CD8-positive, alpha-beta memory T cell (primary cell): ENCODE measurements at places on chromosomes 1 and 21.

DNA sequence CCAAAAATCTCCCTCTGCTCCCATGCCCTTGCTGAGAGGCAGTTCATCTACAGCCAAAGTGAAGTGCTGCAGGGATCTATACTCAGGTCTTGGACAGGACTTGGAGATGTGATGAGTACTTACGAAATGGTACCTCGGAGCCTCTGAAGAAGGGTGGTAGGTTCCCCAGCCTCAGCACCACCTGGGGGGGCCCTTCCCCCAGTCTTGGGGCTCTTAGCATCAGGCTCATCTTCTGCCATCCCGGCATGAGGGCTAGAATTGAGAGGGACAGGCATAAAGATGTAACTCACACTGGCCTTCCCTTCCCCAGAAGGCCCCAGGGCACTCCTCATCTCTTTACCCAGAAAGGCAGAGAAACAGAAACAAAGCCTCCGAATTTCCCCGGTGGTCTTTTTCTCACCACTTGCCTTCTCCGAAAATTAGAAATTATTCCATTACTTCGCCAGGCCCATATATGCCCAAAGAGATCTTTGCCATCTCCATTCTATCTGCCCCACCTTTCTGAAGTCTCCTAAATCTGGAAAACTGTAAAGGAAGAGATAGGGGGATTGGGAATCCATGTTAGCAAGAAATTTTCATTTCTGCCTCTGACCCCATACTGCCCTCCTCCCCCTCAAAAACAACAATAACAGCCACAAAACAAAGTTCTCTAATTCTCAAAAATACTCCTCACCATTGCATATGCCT lies 827 bp downstream of the RFX5 start:
- H3K27ac ChIP-seq, result peak overlapping the region; percentile 98
- peaks cover 23% of the 10 kb centered on the region for H3K4me1 ChIP-seq
- no peaks in the 10 kb centered on the region for H3K27me3 ChIP-seq
- H3K4me3 ChIP-seq, result peak overlapping the region; percentile 97
- DNase-seq, result no peak

- no peak overlapping the region for H3K27ac ChIP-seq
- DNase-seq, result no peak
- no peak overlapping the region for H3K4me3 ChIP-seq
- no peaks in the 10 kb centered on the region for H3K27me3 ChIP-seq
- no peaks in the 10 kb centered on the region for H3K4me1 ChIP-seq
- H3K36me3 ChIP-seq, result no peaks in the 10 kb centered on the region
Observed at GRCh38 chr21:16519644-16520043, 789.9 kb downstream of the USP25 start.

DNA sequence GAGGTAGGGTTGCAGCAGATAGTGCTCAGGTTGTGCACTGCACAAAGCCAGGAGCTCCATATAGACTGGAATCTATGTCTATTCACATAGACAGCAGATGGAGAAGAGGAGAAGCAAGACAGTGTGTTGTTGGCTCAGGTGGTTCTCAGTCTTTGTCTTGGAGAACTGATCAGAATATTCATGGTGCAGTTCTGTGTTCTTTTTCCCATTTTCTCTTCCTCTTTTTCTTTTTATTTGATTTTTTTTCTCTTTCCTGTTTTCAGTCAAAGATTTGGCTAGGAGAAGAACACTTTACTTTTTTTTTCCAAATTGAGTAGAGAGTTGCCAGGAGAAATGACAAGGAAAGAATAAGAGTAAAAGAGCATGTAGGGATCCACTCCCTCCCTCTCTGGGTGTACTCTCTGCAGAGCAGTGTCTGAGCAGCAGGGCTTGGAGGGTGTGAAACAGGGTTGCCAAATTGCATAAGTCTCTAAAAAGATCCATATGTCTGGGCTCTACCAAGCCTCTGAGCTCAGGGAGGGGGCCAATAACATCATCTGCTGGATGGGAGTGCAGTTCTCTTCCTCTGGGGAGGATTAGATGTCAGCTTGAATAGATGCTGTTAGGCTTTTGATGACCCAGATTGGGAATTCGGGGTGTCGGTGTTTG lies 8.7 kb upstream of the CD34 start:
- no peaks in the 10 kb centered on the region for H3K4me1 ChIP-seq
- DNase-seq, result no peak
- no peaks in the 10 kb centered on the region for H3K27me3 ChIP-seq
- no peak overlapping the region for H3K4me3 ChIP-seq
- H3K36me3 ChIP-seq, result no peaks in the 10 kb centered on the region

GRCh38 chr1:51733793-51734522 lies 117.1 kb downstream of the OSBPL9 start:
- H3K4me3 ChIP-seq, result no peak overlapping the region
- H3K36me3 ChIP-seq, result no peaks in the 10 kb centered on the region
- peaks cover 35% of the 10 kb centered on the region for H3K4me1 ChIP-seq
- no peaks in the 10 kb centered on the region for H3K27me3 ChIP-seq

DNA sequence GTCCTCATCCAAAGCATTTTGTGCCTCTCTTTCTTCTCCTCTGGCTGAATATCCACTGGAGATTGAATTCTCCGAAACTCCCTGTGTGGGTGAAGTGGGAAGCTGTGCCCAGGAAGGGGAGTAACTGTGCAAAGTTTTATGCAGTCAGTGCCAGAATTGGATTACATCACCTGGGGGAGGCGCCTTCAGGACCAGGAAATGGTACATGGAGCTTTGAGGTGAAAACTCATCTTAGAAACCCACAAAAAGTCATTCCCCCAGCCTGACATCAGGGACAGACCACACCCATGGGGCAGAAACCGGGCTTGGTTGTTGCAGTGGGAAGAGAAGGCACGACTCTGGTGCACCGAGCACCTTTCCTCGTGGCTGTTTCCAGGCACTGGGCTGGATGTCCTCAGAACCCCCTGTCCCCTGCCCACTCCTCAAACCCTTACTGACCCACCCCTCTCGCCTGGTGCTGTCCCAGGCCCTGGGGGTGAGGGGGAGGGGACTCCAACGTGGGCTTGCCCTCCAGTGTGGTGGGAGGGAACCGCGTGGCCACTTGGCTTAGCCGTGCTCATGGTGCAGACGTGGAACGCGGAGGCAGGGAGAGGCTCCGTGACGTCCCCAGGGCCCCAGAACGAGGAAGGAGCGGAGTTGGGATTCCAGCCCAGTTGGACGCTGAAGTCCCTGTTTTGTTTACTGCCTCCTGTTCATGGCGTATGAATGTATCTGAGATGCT lies 15.7 kb downstream of the TFF3 start:
- no peak overlapping the region for H3K4me3 ChIP-seq
- no peaks in the 10 kb centered on the region for H3K36me3 ChIP-seq
- H3K27me3 ChIP-seq, result no peaks in the 10 kb centered on the region
- H3K27ac ChIP-seq, result no peak overlapping the region
- peaks cover 9% of the 10 kb centered on the region for H3K4me1 ChIP-seq

- H3K36me3 ChIP-seq, result no peaks in the 10 kb centered on the region
- DNase-seq, result no peak
- H3K27ac ChIP-seq, result no peak overlapping the region
- no peak overlapping the region for H3K4me3 ChIP-seq
- H3K27me3 ChIP-seq, result no peaks in the 10 kb centered on the region
- peaks cover 58% of the 10 kb centered on the region for H3K4me1 ChIP-seq
Observed at GRCh38 chr1:113875714-113876113, 4.2 kb upstream of the PTPN22 start.

GRCh38 chr1:6118415-6118814 lies 61.7 kb downstream of the CHD5 start:
- no peaks in the 10 kb centered on the region for H3K27me3 ChIP-seq
- no peaks in the 10 kb centered on the region for H3K4me1 ChIP-seq
- H3K4me3 ChIP-seq, result no peak overlapping the region
- no peak for DNase-seq
- no peak overlapping the region for H3K27ac ChIP-seq

- H3K4me1 ChIP-seq, result peaks cover 19% of the 10 kb centered on the region
- H3K36me3 ChIP-seq, result peaks cover 34% of the 10 kb centered on the region
- H3K4me3 ChIP-seq, result no peak overlapping the region
- no peak for DNase-seq
- no peaks in the 10 kb centered on the region for H3K27me3 ChIP-seq
Observed at GRCh38 chr21:42446531-42446930, 42.8 kb downstream of the UBASH3A start.

- no peak overlapping the region for H3K4me3 ChIP-seq
- no peaks in the 10 kb centered on the region for H3K36me3 ChIP-seq
- no peaks in the 10 kb centered on the region for H3K27me3 ChIP-seq
- no peak for DNase-seq
Observed at GRCh38 chr1:147611021-147611426, 59.3 kb downstream of the ACP6 start.

DNA sequence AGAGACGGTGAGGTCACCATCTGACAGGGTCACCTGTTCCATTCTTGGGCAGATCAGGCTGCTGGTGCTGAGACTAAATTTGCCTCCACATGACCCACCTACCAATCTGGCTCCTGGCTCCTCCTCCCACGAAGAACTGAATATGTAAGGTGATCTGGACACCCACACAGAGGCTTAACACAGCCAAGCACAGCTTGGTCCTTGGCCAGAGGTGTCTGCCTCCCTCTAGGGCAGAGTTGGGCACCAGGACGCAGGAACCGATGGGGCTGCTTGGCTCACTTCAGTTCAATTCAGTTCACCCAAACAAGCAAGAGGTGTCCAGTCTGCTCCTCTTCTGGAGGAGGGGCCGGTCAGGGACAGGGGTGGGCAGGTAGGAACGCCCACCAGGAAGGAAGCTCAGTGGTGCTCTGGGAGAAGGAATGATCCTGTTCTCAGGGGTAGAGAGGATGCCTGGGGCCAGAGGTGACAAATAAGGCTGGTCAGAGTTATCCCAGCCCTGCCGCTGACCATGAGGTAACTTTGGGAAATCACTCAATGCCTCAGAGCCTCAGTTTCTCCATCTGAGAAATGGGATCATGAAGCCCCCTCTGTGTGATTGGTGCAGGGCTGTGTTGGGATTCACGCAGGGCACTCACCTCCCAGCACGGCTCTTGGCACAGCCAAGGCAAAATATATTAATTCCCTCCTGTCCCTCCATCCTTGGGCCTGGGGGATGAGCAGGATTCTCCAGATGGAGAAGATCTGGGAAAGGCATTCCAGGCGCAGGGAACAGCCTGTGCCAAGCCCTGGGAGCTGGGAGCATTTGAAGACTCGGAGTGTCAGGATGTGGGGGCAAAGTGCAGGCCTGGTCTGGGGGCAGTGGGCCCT lies 284.5 kb downstream of the PTPRU start:
- DNase-seq, result peak; percentile 23
- no peak overlapping the region for H3K27ac ChIP-seq
- H3K27me3 ChIP-seq, result peaks cover 3% of the 10 kb centered on the region
- H3K4me1 ChIP-seq, result no peaks in the 10 kb centered on the region

- no peaks in the 10 kb centered on the region for H3K4me1 ChIP-seq
- no peak for DNase-seq
- H3K36me3 ChIP-seq, result no peaks in the 10 kb centered on the region
- no peak overlapping the region for H3K4me3 ChIP-seq
- no peak overlapping the region for H3K27ac ChIP-seq
Observed at GRCh38 chr1:234662148-234662547, 52.2 kb upstream of the IRF2BP2 start.

- H3K36me3 ChIP-seq, result no peaks in the 10 kb centered on the region
- no peaks in the 10 kb centered on the region for H3K4me1 ChIP-seq
- no peaks in the 10 kb centered on the region for H3K27me3 ChIP-seq
- H3K27ac ChIP-seq, result no peak overlapping the region
- no peak for DNase-seq
Observed at GRCh38 chr1:216807696-216808095, 84.5 kb upstream of the ESRRG start.

GRCh38 chr1:181040284-181040865 lies 6.6 kb downstream of the MR1 start:
- H3K27ac ChIP-seq, result no peak overlapping the region
- DNase-seq, result no peak

GRCh38 chr1:117093091-117093534 lies 28.4 kb downstream of the TRIM45 start:
- peaks cover 36% of the 10 kb centered on the region for H3K36me3 ChIP-seq
- no peak overlapping the region for H3K4me3 ChIP-seq
- H3K27ac ChIP-seq, result peak overlapping the region; percentile 60

GRCh38 chr1:38776466-38777065 lies 83.0 kb downstream of the RRAGC start:
- no peak overlapping the region for H3K27ac ChIP-seq
- DNase-seq, result no peak
- no peaks in the 10 kb centered on the region for H3K36me3 ChIP-seq
- no peaks in the 10 kb centered on the region for H3K4me1 ChIP-seq
- no peaks in the 10 kb centered on the region for H3K27me3 ChIP-seq
- no peak overlapping the region for H3K4me3 ChIP-seq

- no peak for DNase-seq
- no peaks in the 10 kb centered on the region for H3K4me1 ChIP-seq
- H3K27ac ChIP-seq, result no peak overlapping the region
Observed at GRCh38 chr1:106536741-106537140, 519.7 kb upstream of the PRMT6 start.

DNA sequence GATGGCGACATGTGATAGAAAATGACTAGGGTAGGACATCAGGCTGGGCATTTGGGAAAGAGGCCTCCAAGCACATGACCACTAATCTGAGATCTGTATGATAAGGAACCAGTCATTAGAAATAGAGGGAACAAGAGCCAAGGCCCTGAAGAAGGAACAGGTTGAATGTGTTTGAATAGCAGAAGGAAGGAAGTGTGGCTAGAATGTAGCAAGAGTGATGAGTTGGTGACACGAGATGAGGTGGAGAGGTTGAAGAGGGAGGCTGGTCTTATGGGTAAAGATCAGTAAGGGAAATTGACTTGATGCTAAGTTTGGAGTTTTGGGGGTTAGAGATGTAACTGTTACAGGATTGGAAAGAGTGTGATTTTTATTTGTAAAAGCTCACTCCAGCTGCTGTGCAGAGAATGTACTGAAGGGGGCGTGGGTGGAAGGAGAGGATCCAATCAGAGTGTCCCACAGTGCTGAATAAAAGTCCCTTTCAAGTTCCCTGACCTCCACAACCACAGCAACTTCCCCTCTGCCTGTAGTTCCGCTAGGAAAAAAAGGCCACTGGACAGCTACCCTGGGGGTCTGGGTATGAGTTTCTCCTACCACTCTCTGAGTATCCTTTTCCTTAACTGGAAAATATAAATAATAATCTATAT lies 295.0 kb downstream of the OMA1 start:
- H3K27me3 ChIP-seq, result peaks cover 3% of the 10 kb centered on the region
- no peak for DNase-seq
- no peaks in the 10 kb centered on the region for H3K36me3 ChIP-seq
- no peak overlapping the region for H3K27ac ChIP-seq

GRCh38 chr21:33948951-33949444 lies 33.4 kb upstream of the ATP5PO start:
- peak overlapping the region; percentile 16 for H3K4me3 ChIP-seq
- H3K4me1 ChIP-seq, result peaks cover 81% of the 10 kb centered on the region
- H3K27me3 ChIP-seq, result no peaks in the 10 kb centered on the region
- H3K27ac ChIP-seq, result peak overlapping the region; percentile 100

DNA sequence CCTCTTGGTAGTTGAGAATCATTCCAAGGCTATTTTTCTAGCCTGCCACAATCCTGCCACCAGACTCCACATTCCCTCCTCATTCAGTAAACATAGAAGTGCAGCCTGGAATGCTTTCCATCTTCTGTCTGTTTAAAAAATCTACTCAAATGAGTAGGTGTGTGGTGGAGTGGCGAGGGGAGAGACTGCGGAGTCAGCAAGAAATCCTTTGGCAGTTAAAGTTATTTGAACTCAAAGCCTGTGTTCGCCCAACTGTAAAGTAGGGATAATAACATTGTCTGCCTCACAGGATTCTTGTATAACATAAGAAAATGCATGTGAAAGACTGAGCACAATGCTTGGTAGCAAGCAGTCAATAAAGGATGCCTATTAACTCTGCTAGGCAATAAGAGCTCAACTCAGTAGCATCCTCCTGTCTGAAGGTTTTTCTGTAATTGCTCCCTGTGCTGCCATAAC lies 22.2 kb upstream of the DPT start:
- H3K27ac ChIP-seq, result no peak overlapping the region
- H3K27me3 ChIP-seq, result peaks cover 3% of the 10 kb centered on the region
- no peaks in the 10 kb centered on the region for H3K36me3 ChIP-seq
- DNase-seq, result no peak
